Upper lobe of right lung (tissue), 1 donor: ENCODE measurements at places on chromosomes 5 and 9. TPM values are rescaled to one million over a fixed set of nuclear protein-coding genes. Genes with fewer than 3 reads are reported as not detected.

GZMA gene
- 8.8 TPM for total RNA-seq

CCDC183 gene
- 4.0 TPM for total RNA-seq

DNA sequence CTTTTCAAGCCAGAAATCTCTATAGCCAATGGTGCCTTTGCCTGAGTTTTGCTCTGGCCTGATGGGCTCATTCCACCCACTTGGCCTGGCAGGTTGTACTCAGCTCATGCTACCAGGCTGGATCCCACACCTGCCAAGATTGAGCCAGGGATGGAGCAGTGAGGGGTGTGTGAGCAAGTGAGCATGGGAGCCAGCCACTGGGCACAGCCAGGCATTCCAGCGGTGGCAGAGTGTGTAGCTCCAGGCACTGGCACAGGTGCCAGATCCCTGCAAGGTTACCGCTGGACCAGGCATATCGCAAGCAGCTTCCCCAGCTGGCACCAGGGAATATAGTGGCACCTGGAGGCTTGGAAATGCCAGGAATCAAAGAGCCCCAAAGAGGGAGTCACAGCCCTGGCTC lies 2395.6 kb upstream of the C9orf72 start:
- DNase-seq = no peak

GRCh38 chr5:174720612-174721529 lies 3.5 kb upstream of the MSX2 start:
- no peak for DNase-seq
